ENCODE measurements at places on chromosomes 4 and X. TPM values are rescaled to one million over a fixed set of nuclear protein-coding genes. Genes with fewer than 3 reads are reported as not detected.

The CSAG2 gene
- total RNA-seq = not detected

The FDCSP gene
- not detected for total RNA-seq

The SPANXN4 gene
- total RNA-seq = not detected

The MAGEA4 gene
- total RNA-seq = not detected

The ZMAT1 gene
- total RNA-seq = 1.1 TPM

Data from smooth muscle cell of the pulmonary artery (primary cell).